ENCODE measurements at places on chromosomes 11 and 22.

- DNase-seq: no peak
These were observed 32.2 kb upstream of the GRIA4 start for GRCh38 chr11:105577641-105578040.

DNA sequence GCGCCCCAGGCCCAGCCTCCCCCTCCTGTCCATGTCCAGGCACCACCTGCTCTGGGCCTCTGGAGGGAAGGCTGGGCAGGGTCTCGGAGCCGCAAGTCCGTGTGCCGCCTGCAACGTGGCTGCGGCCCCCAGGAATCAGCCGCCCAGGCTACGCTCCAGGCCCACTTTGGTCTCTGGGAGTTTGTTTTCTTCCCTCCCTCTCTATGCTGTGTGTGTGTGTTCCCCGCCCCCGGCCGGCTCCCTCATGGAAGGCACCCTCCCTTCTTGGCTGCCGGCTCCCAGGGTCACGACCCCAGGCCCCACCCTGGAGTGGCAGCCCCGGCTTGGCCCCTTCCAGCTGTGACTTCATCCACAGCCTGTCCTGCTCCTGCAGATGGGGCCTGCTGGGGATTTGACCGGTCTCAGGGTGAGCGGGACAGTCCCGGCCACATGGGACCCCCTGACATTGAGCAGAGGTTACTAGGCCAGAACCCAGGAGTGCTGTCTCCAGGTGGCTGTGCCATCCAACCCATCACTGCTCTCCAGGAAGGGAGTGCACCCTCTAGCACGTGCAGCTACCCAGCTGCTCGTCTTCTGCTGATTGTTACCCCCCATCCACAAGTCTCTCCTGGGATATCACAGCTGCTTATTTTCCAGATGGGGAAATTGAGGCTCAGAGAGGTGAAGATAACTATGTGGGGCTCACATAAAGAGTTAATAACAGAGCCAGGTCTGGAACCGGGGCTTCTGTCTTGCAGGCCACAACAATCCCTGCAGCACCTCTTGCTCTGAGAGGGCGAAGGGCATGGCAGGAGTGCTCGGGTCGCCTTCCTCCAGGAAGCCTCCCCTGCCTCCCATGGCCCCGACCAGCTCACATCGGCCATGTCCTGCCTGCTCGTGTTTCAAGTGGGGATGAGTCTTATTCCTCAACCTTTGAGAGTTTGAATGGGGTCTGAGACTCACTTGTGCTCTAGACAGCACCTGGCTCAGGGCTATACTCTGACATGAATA lies 2.8 kb upstream of the LIF start:
- no peak for DNase-seq

GRCh38 chr11:34366522-34366921 lies 8.7 kb upstream of the ABTB2 start:
- DNase-seq: no peak

DNA sequence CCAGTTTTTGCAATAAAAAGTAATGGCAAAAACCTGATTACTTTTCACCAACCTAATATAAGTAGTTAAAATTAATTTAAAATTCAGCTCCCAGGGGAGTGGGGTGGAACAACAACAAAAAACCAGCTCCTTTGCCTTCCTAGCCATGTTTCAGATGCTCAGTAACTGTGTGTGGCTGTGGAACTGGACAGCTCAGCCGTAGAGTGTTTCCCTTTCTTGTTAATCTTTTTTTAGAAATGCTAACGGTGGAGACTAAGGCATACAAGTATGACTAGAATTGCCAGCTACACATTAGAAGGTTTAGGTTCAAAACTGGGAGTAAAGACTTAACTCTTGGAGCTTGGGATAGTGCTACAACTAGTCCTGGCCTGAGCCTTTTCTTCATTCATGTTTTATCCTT lies 45.0 kb downstream of the PPP6R3 start:
- DNase-seq: no peak

DNA sequence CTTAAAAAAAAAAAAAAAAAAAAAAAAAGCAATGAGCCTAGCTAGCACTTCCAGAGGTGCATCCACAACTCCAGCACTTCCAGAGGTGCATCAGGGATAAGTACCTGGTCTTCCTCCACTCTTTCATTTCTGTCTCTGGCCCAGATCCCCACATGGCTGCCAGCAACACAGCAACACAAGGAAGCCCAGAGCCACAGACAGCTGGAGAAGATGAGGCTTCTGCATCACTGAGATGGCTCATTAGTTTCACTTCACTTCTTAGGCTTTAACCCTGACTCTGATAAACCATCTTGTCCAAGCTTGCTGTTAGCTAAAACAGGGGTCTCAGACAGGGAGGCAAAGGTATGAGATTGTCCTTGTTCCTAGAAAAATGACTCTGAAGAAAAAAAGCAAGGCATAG lies 35.6 kb downstream of the PC start:
- DNase-seq: no peak

GRCh38 chr22:36893262-36893661 lies 20.2 kb upstream of the CSF2RB start:
- DNase-seq: no peak

- DNase-seq: no peak
These were observed 7.3 kb downstream of the HEPHL1 start for GRCh38 chr11:94028436-94028835.

GRCh38 chr11:12922980-12923507 lies 86.1 kb upstream of the RASSF10 start:
- no peak for DNase-seq
